ENCODE measurements at places on chromosomes 3 and 15.

- no peak for DNase-seq
These were observed 284.2 kb downstream of the C3orf38 start for GRCh38 chr3:88434001-88434400.

DNA sequence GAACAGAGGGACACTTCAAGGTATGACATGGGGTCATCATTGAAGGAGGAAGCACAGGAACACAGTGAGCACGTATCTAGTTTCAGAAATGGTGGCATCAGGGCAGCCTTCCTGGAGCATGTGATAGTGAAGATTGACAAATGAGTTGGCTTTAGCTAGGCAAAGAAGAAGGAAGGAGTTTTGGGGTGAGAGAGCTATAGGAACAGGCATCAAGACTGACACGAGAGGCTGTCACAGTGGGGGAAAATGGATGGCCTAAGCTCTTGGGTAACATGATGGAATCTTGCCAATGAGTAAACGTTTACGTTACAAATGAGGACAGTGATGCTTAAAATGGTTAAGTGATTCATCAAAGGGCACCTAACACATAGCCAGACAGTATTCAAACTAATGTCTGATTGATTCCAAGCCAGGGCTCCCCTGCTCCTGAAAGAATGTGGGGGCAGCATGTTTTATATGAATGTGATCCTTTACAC lies 23.1 kb upstream of the GPR171 start:
- no peak for DNase-seq

GRCh38 chr3:161358488-161358887 lies 12.8 kb downstream of the SPTSSB start:
- no peak for DNase-seq

DNA sequence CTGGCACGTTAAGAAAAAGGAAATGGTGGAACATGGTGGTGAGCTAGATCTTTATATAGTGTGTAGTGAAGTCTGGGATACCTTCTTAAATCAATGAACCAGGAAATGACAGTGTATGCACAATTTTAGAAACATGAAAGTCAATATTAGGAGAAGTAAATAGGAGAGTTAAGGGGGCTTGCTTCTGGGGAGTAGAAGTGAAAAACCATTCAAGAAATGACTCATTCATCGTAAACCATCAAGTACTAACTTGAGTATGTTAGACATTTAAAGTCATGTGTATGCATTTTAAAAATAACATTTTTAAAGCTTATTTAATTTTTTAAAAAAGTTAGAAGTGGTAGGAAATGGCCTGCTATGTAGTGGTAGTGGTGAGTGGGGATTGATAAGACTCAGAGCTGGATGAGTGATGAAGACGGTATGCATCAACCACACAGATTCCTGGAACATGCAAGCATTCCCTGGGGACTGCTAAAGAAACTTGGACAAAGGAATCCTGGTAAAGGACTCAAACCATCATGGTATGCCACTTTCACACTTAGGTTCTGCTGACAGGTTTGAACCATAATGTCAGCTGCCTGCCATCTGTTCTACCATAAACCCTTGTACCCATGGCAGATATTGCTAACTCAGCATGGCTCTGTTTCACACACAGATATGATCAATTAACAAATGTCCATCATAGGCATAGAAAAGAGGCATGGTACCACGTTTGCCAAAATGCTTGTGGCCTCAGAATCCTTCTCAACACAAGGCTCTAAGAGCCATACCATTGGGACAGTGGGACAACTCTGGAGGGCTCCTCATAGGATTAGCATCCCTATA lies 28.9 kb upstream of the MITF start:
- no peak for DNase-seq

- no peak for DNase-seq
These were observed 26.6 kb downstream of the LRRC2 start for GRCh38 chr3:46539443-46540005.

Measured in K562 (cell line).